ENCODE measurements at places on chromosomes 5 and 9.

GRCh38 chr5:95712347-95712958, 18.7 kb upstream of the RHOBTB3 start:
- DNase-seq: no peak

GRCh38 chr5:78537821-78538220, 110.8 kb downstream of the LHFPL2 start:
- peak; percentile 48 for DNase-seq

GRCh38 chr5:127892467-127893207, 189.4 kb downstream of the CCDC192 start:
- no peak for DNase-seq

GRCh38 chr5:126972062-126972895, 58.1 kb downstream of the MARCHF3 start:
- peak; percentile 46 for DNase-seq

DNA sequence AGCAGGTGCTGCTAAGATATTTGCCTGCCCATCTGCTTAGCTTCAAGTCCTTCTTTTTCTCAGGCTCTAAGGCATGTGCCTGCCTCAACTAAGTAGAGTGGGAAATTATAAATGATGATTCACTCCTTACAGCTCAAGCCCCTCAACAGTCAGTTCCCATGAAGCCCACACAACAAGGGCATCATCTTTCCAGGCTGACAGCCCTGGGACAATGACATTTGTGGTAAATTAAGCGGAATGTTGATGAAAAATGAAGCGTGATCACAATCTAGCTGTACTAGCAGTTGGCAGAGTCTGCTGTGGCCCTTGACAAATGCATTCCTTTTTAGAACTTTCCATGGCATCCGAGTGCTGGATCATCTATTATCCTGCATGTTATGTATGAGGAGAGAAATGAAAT, 548.6 kb downstream of the KIF4B start:
- DNase-seq: no peak

DNA sequence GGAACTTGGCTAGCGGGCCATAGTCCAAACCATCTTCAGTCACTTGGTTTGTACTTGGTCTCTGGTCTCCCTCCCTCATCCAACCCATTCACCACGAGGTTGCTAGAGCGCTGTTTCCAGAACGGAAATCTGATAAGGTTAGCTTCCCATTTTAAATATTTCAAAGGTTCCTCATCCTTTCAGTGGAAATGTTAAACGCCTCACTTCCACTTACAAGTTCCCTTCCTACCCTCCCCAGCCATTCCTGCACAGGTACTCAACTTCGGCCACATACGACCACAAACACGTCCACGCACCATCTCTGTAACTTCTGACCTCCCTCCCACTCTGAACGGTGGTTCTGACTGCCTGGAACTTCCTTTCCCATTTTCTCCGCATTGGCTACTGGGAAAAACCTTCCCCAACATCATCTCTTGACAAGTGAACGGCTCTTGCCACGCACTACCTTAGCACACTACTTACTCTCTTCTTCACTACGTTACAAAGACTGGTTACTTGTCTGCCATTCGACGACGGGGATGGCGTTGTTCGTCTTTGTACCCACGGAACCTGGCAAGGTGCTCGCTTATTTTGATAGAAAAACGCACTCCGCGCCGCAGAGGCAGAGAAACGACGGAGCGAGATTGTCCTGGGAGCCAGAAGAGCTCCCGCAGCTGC, 629 bp downstream of the CCNH start:
- DNase-seq: peak; percentile 60

DNA sequence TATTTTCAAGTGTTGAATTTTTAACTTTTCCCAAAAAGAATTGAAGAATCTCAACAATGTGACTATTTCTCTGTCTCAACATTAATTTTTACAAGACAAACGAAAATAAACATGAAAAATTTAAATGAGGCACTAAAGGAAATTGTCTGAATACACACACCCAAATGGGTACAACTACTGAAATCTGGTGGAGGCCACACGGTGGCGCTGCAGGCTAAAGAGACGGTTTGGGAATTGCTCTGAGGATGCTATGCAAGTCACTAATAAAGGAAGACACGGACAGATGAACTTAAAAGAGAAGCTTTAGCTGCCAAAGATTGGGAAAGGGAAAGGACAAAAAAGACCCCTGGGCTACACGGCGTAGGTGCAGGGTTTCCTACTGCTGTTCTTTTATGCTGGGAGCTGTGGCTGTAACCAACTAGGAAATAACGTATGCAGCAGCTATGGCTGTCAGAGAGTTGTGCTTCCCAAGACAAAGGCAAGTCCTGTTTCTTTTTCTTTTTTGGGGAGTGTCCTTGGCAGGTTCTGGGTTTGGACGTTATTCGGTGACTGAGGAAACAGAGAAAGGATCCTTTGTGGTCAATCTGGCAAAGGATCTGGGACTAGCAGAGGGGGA, at the start of gene PCDHB10:
Gene PCDHB10 (plus strand): TSS at position 244 of the 616 bp plus-strand sequence. CDS start 200 bp downstream, at position 444.
- no peak for DNase-seq

DNA sequence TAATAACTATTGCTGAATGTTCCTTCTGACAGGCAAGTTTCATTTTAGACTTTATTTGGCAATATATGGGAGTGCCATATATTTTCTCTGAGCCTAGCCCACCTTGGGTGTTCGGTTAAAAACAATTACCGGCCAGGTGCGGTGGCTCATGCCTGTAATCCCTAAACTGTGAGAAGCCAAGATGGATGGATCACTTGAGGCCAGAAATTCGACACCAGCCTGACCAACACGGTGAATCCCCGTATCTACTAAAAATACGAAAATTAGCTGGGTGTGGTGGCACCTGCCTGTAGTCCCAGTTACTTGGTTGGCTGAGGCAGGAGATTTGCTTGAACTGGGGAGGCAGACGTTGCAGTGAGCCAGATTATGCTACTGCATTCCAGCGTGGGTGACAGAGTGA, 47.9 kb downstream of the TNFSF15 start:
- no peak for DNase-seq

GRCh38 chr5:9956725-9957124, 293.0 kb downstream of the ATPSCKMT start:
- no peak for DNase-seq

DNA sequence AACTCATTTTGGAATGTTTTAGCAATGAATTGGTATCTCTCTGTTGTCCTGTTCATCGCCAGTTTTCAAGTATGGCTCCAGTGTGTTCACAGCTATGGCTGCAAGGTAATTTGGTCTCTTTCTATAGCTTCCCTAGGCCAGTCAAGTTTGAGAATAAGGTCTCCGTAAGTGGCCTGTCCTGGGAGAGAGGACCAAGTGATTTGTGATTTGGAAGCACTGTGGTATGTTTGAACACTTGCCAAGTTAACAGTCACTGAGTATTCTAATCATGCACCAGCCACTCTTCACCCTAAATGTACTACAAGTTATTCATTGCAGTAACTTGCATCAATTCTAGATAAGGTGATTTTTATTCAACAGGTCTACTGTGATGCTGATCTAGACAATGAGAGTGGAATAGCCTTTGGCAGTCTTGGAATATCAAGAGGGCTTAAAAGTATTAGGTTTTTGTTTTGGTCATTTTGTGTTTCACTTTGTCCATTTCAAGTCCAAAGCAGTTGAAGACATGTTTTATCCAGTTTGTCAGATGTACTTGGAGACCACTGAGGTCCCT, 41.1 kb downstream of the G3BP1 start:
- no peak for DNase-seq

GRCh38 chr9:14424983-14425382, 111.0 kb upstream of the NFIB start:
- no peak for DNase-seq

DNA sequence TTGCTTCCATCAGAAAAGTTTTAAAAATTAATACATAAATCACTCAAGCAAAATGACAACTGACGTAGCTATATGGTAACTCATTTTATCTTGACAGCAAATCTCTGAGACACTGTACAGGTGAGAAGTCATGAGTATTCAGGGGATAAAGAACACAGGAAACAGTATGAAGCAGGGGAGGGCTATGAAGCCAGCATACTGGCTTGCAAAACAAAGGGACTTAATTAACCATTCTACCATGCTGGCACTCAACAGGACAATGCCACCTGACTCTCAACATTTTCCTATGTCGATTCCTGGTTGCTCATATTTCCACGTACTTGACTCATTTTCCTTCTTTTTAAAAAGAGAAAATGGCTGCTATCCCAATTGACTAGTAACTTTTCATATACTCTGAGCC, 151.4 kb upstream of the RETREG1 start:
- no peak for DNase-seq

DNA sequence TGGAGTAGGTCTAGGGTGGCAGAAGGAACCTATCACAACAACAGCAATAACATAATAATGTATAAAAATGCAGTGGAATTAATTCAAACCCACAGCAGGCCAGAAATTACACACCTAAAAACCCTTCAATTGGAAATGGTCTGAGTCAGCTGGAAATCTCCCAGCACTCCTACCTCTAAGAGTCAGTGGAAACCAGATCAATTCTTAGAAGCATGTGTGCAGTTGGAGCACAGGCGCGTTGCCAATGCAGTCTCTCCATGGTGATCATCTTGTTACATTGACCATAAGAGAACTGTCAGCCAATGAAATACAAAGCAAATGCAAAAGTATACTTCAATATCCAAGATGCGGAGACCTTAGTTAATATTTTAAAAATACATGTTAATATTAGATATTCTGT, 15.1 kb upstream of the CSNK1G3 start:
- DNase-seq: no peak

- DNase-seq: peak; percentile 6
Observed at GRCh38 chr5:111774525-111774924, 17.5 kb upstream of the NREP start.

DNA sequence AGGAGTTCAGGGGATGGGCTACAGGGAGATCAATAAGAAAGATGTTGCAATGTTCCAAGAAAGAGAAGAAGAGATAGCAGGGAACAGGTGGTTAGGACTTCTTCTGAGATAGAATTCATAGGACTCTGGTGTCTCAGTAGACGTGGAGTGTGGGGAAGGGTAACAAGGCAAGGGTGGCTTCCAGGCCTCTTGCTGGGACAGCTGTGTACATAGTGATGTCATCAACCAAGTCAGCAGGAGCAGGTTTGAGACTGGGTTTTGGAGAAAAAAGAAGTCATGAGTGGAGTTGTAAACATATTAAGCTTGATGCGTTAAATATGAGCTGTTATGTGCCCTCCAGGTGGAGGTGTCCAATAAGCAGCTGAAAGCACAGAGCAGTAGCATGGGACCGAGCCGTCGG, 211.8 kb upstream of the RASEF start:
- DNase-seq: no peak

DNA sequence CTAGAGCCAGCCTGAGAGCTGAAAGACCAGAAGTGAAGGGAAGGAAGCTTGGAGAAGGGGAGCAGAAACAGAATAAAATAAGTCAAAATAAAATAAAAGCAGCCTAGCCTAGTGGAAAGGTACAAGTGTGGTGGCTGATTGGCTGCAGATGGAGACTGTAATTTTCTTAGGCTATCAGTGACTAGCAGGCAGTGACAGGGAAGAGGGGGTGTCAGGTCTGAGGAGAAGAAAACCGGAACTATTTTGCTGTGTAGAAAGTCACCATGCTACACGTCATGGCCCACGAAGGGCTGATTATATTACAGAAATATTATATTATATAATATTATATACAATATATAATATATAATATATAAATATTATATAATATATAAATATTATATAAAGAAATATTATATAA, 98.1 kb upstream of the TAF11L2 start:
- DNase-seq: peak; percentile 30

DNA sequence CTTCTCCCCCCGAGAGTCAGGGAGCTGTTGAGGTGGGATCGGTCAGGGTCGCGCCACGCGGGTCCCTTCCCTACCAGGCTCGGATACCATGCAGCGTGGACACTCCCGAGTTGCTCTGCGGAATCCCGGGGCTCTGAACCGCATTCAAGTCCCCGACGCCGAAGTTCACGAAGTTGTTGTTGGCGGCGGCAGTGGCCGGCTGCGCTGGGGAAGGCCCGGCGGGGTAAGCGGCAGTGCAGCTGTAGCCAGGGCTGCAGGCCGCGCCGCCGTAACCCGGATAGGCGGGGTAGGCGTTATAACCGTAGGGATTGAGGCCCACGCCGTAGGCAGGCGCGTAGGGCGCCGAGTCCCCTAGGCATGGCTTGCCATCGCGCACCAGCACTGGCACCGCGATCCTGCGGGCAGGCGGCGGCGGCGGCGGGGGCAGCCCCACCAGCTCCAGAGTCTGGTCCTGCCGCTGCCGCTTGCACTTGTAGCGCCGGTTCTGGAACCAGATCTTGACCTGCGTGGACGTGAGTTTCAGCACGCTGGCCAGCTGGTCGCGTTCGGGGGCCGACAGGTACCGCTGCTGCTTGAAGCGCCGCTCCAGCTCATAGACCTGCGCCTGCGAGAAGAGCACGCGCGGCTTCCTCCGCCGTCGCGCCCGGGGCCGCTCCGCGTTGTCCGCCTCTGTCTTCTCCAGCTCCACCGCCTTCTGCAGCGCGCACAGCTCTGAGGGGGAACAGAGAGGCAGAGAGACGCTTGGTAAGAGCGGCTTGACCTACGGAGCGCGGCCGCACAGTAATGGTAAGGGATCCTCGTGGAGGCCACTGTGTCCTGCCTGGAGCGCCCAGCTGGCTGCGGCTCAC, 2.3 kb downstream of the NKX2-5 start:
- DNase-seq: no peak

DNA sequence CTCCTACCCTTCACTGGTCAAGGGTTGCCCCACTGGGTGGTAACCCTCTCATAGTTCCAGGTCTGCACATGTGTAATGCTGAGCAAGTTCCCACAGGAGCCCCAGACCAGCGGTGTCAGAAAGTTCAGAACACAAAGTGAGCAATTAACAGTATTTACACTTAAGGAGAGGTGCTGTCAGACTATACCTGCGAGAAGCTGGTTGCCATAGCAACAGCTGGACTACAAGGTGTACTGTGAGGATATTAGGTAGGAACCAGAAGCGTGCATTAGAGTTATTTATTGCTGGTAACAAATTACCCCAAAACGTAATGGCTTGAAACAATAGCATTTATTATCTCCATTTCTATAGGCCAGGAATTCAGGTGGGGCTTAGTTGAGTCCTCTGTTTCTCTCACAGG, 317.0 kb upstream of the RPS23 start:
- DNase-seq: no peak

DNA sequence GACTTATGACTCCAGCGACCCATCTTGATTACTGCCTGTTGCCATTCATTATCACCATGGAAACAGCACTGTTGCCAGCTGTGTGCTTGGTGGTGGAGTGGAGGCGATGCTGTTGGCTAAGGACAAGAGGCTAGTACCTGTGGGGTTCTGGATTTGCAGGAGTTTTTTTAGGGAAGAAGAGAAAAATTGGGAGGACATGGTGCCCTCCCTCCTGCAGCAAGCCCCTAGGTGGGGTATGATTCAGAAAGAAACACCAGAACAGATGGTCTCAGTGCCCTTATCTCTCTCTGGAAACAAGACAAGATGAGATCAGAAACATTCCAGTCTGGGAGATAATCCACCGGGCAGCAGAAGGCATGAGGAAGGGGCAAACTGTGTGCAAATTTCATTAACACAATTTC, 87.8 kb upstream of the TLR4 start:
- no peak for DNase-seq

DNA sequence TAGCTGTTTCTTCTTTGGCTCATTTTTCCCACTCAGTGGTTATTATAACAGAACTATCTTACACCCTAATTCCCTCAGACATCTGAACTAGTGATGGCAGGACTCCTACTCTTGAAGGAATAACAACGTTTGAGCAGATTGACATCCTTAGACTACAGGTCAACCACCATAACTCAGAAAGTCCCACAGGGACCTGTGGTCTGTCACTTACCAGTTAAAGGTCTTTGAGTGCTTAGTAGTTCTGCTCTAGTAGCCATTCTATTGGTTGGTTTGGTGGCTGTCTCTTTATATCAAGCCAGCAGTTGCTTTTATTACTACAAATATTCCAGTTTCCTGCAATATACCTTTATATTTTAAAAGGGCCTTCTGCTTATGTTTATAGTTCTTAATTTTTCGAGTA, 67.2 kb upstream of the FCHO2 start:
- DNase-seq: no peak

Data from CD14-positive monocyte (primary cell).